Activated naive CD4-positive, alpha-beta T cell (primary cell): ENCODE measurements at places on chromosomes 2 and 18.

- no peak for DNase-seq
Measured at GRCh38 chr2:163735685-163736432, at the start of gene FIGN. TSS of gene FIGN (minus strand) at chr2:163736008. CDS start at chr2:163734927, 1,081 bp downstream.

DNA sequence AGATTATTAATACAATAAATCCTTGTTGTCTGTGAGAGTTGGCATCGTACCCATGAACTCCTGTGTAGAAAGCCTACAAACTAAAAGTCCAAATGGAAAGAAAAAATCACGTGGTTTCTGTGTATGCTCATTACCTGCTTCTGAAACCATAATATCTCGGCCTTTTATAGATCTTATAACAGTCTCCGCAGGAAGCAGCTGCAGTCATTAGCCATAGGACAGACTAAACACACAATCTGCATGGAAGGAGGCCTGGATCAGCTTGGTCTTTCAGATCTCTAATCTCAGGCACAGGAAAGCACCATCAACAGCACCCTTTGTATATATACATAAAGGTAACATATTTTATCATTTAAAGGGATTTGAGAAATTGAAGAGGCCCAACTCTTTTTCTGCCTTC, 508.9 kb upstream of the TCF4 start:
- no peak for DNase-seq

DNA sequence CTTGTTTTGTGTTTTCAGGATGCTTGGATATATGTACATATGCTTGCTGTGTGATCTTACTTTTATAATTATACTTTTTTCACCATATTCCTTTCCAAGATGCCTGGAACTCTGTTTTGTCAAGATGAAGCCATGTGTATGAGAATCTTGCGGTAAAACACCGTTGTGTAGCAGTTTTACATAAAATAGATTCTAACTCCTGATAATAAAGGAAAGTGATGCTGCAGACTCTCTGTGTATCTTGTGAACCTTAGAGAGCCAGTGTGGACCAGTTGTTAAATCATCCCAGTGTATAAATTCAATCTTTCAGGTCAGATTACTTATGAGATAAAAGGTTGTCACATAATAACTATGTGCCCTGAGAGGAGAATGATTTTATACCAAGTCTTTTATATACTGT, 12.5 kb upstream of the ITGA4 start:
- DNase-seq: no peak

DNA sequence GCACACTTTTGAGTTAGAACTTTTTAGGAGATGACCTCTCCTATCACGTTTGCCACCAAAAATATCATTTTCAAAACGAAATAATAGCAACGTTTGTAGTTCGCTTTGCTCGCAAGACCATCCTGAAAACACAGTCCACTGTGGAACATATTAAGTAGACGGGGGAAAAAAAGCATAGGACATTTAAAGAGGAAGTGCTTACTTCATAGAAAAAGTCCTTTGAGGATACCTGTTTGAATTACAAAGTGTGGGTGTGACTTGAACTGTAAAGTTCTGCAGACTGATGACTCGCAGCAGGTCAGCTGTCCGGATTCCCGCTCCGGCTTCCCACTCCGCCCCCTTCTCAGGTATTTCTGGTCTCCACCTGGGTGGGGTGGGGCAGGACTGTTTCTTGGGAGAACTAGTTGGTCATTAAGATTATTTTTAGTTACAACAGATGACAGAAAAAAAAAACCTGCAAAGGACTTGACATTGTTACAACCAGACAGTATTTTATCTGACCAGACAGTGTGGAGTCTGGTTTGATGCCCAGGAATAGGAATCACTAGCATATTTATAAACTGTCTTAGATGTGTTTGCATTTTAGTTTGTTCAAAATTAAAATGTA, 13.3 kb downstream of the CNOT11 start:
- DNase-seq: no peak

DNA sequence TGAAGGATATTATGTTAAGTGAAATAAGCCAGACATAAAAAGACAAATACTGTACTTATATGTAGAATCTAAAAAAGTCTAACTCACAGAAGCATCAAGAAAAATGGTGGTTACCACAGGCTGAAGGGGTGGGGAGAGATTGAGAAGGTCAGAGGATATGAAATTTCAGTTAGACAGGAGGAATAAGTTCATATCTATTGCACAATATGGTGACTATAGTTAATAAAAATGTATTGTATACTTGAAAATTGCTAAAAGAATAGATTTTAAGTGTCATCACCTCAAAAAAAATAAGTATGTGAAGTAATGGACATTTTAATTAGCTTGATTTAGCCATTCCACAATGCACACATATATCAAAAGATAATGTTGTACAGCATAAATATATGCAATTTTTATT, 19.8 kb downstream of the ACMSD start:
- DNase-seq: no peak
